ENCODE measurements at places on chromosomes 4 and X. TPM values are rescaled to one million over a fixed set of nuclear protein-coding genes. Genes with fewer than 3 reads are reported as not detected.

DNA sequence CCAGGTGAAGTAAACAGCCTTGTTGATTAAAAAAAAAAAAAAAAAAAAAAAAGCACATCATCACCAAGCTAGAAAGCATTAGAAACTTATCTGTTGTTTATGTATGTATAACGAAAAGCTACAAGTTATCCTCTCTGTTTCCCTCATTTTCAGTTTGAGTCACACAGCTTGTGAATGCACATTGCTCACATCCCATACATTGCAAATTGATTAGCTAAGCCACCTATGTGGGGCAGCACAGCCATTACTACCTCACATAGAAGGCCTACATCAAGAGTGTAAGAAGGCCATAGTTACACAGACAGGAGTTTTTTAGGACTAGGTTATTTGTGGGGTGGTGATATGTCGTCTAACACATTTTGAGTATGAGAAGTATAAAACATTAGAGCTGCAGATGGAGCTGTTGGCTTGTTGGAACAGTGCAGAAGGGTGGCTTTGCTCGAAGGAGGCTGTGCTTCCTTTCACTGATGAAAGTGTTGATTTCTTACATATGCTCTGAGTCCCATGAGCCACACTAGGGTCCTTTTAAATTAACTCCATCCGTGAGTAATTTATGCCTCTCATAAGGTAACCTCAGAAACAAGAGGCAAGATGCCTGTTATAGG lies 431.6 kb downstream of the GABRG1 start:
- DNase-seq = no peak

- DNase-seq = no peak
Measured at GRCh38 chrX:133745349-133745748, 240.0 kb downstream of the GPC3 start.

- DNase-seq = no peak
Measured at GRCh38 chr4:154329268-154329868, 162.2 kb downstream of the DCHS2 start.

DNA sequence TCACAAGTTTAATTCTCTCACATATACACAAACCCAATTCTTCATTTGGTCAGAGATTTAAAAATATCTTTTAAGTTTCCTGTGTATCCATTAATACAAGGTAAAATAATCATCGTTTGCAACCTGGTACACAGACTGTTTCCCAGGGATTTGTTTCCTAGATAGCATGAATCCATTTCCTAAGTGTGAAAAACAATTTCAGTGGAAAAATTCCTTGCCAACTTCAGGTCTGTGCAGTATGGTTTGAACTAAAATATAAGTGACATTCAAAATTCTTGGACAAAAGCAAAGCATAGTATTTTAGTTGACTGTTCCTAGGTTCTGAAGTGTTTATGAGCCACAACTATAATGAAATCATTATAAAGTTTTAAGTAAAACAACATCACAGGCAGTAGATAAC lies 24.4 kb downstream of the NAF1 start:
- no peak for DNase-seq

DNA sequence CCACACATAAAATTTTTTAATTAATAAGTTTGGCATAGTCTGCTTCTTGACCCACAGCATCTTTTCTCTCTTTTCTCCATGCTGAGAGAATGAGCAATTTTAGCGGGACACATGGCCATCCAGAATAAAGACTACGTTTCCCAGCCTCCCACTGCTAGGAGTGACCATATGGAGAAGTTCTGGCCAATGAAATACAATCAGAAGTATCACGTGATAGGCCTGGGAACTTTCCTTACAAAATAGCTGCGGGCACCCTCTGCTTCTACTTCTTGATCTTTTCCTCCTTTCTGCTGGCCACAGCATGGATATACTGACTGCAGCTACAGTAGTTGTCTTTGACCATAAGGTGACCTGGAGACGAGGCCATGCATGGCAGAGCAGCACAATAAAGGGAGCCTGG lies 348.0 kb downstream of the BCOR start:
- no peak for DNase-seq

PLXNB3 gene
- total RNA-seq = 3.7 TPM

DNA sequence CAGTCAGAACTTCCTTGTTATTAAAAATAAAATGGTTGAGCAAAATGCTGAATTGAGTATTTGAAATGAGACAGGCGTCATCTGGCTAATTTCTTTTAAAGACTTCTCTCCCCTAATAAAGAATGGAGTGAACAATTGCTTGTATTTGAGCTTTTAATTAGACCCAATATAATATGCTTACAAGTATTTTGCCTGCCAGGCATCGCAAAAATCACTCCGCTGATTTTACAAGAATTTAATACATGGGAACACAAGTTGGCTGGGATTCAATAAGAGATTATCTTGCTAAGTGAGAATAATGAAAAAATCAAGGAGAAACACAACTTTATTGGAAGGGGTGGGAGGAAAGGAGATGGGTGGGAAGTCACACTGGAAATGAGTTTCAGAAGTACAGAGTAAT lies 52.3 kb downstream of the KLF3 start:
- DNase-seq = no peak

PRR32 gene
- total RNA-seq = not detected

HMGN5 gene
- total RNA-seq = 7.5 TPM

DNA sequence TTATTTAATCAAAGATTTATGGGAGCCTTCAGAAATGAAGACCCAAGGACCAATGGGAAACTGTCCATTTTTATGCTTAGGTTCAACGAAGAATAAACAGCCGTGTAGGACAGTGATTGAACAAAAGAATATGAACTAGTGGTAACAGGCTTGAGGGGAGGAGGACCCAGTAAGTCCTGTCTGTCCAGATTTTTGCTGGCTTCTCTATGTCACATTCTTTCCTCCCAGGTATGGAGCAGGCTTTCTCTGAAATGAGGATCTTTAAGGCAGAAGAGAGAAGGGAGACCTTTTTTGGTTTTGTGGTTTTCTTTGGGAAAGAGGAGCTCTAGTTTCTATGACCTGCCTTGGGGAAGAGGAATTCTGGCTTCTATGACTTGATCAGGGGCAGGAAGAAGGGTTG lies 74.1 kb downstream of the BANK1 start:
- DNase-seq = no peak

DNA sequence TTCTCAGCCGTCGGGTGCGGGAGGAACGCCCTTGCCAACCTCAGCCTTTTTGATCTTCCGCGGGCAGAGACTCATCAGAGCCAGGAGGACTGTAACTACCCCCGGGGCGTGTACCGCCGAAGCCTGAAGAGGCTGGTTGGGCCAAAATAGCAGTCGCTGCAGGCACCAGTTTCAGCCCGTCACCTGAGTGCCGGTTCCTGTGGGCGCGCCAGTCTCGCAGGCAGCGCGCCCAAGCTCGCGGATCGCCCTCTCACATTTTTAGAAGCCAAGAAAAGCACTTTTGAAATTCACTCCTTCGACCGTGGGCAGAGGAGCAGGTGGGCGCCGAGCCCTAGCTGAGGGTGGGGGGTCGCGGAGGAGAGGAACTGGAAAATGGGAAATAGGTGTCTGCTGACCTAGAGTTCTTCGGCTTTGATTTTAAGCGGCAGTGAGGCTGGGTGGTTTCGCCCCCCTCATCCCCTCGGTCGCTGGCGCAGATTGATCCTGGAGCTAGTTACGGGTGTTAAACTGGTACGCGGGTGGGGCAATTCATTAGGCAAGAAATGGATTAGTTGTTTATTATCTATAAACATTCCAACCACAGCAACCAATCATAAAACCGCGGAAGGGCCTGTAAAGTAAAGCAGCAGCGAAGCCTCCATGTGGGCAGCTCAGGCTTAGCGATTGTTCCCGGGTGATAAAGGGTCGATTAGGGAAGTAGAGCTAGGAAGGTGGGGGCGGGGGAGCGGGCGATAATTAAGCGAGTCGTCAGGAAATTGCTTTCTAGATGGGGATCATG lies 69.2 kb downstream of the FBXO8 start:
- no peak for DNase-seq

MAGEC2 gene
- total RNA-seq = not detected

ASB9 gene
- 3.6 TPM for total RNA-seq

GRCh38 chrX:134801267-134801666 lies 143.0 kb upstream of the PLAC1 start:
- no peak for DNase-seq

DNA sequence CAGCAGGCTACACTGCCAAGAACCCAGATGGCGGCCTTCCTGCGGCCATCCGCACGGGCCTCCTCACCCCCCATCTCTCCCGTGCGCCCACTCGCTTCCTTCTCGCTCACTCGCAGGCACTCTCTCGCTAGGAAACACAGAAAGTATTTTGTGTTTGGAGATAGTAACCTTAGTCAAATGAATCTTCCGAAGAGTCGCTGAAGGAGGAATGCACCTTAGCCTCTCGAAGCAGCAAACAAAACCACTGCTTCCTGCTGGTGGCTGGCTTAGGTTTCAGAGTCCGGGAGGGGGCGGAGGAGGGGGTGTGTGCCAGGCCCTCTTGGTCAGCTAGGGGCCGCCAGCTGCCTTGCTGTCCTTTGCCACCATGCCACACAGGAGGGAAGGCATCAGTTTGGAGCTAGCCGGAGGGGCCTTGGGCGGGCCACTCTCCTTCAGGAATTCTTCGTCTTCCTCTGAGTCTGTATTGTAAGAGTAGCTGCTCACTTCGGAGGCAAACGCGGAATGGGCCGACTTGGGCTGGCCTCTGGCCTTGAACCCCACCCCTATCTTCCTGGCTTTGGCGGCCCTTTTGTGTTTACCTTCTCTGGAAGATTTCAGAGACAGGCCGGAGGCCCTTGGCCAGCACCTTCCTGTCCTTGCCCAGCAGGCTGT lies 73.2 kb upstream of the UCP1 start:
- DNase-seq = no peak

- no peak for DNase-seq
Measured at GRCh38 chr4:89364541-89364940, 56.9 kb upstream of the GPRIN3 start.

GRCh38 chr4:176780995-176781738 lies 11.6 kb downstream of the VEGFC start:
- no peak for DNase-seq

DNA sequence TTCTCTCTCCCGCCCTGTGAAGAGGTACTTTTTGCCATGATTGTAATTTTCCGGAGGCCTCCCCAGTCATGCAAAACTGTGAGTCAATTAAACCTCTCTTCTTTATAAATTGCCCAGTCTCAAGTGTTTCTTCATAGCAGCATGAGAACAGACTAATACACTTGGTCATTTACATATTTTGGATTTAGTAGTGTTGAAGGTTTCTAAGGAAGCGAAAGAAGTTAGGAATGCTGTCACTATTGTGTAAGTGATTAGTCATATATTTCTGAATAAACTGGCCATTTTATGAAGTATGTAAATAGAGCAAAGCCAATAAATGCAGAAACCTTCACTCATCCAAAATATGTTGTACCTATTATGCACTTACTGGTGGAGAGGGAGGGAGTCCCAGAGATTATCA lies 34.4 kb upstream of the GK2 start:
- DNase-seq = no peak

NSDHL gene
- 25.3 TPM for total RNA-seq

DNA sequence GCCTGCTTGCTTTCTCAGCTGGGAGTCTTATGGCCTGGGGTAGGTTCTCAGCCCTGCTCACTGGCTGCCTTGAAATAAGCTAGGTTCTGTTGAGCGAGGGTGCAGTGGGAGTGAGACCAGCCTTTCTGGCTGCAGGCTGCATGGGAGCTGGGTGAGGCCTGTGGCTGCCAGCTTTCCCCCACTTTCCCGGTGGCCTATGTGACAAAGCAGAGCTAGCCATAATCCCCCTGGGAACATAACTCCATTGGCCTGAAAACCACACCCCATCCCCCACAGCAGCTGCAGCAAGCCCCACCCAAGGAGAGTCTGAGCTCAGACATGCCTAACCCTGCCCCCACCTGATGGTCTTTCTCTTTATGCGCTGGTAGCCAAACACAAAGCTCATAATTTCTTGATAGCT lies 118.9 kb downstream of the KLHL4 start:
- no peak for DNase-seq
